Thymus (tissue), 14 donors: ENCODE measurements at places on chromosomes 1 and 21. TPM values are rescaled to one million over a fixed set of nuclear protein-coding genes. Genes with fewer than 3 reads are reported as not detected.

DNA sequence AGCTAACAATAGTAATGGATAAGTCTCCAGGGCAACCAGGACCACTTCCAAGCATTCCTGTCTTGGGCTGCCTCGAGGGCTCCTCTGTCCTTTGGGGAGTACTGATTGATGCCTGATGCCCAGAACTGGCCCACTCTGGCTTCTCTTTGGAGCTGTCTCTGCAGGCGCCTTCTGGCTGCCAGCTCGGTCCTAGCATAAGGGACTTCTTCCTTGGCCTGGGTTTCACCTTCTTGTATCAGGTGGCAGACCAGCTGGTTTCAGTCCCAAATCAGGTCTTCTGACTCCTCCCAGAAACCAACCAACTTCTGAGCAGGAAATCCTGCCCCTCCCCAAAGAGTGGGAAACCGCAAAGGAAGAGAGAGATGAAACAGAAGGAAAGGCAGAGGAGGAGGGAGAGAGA lies 10.6 kb downstream of the G0S2 start:
- H3K27ac ChIP-seq, result no peak overlapping the region
- peaks cover 14% of the 10 kb centered on the region for H3K27me3 ChIP-seq
- no peaks in the 10 kb centered on the region for H3K36me3 ChIP-seq
- peaks cover 5% of the 10 kb centered on the region for H3K4me1 ChIP-seq

Gene SLC5A9
- 0.05 TPM for total RNA-seq

- no peak overlapping the region for H3K4me3 ChIP-seq
- no peaks in the 10 kb centered on the region for H3K27me3 ChIP-seq
- H3K4me1 ChIP-seq, result peaks cover 55% of the 10 kb centered on the region
- H3K36me3 ChIP-seq, result no peaks in the 10 kb centered on the region
- H3K27ac ChIP-seq, result peak overlapping the region; percentile 92
Observed at GRCh38 chr1:212158912-212159796, 123.6 kb downstream of the DTL start.

Gene JAM2
- total RNA-seq, result 1.9 TPM

Gene LCE1A
- total RNA-seq, result not detected

- no peaks in the 10 kb centered on the region for H3K27me3 ChIP-seq
- H3K4me1 ChIP-seq, result no peaks in the 10 kb centered on the region
- H3K4me3 ChIP-seq, result no peak overlapping the region
- H3K36me3 ChIP-seq, result no peaks in the 10 kb centered on the region
Observed at GRCh38 chr21:28253338-28253737, 739.3 kb downstream of the LTN1 start.

Gene GPR3
- total RNA-seq, result 0.09 TPM

GRCh38 chr21:34362136-34362444 lies 1.7 kb upstream of the KCNE2 start:
- DNase-seq, result no peak
- H3K4me1 ChIP-seq, result peaks cover 4% of the 10 kb centered on the region
- no peak overlapping the region for H3K4me3 ChIP-seq
- H3K36me3 ChIP-seq, result no peaks in the 10 kb centered on the region
- peaks cover 2% of the 10 kb centered on the region for H3K27me3 ChIP-seq
- H3K27ac ChIP-seq, result no peak overlapping the region

Gene TAL1
- 1.5 TPM for total RNA-seq

GRCh38 chr1:11823366-11824137 lies 17.6 kb downstream of the CLCN6 start:
- no peak overlapping the region for H3K4me3 ChIP-seq
- DNase-seq, result no peak
- peaks cover 36% of the 10 kb centered on the region for H3K36me3 ChIP-seq
- no peaks in the 10 kb centered on the region for H3K4me1 ChIP-seq

- H3K27ac ChIP-seq, result no peak overlapping the region
- no peaks in the 10 kb centered on the region for H3K27me3 ChIP-seq
- no peaks in the 10 kb centered on the region for H3K4me1 ChIP-seq
- no peaks in the 10 kb centered on the region for H3K36me3 ChIP-seq
Observed at GRCh38 chr1:174352883-174353608, 94.7 kb upstream of the GPR52 start.

DNA sequence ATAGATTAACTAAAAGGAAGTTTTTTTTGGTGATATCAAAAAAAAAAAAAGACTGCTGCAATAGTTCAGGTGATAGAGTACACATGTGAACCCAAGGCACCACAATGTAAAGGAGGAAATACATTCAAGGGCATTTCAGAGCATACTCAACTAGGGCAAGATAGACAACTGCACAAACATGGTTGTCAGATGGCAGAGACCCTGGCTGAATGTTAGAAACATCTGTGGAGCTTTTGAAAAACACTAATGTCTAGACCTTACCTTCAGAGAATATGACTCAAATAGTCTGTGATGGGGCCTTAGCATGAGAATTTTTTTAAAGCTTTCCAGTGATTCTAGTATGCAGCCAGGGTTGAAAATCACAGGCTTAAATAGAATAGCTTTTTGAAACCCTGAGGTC lies 173.6 kb downstream of the VAV3 start:
- H3K27ac ChIP-seq, result no peak overlapping the region
- H3K36me3 ChIP-seq, result no peaks in the 10 kb centered on the region
- no peaks in the 10 kb centered on the region for H3K27me3 ChIP-seq
- H3K4me1 ChIP-seq, result peaks cover 44% of the 10 kb centered on the region
- DNase-seq, result no peak

Gene VPS26C
- total RNA-seq, result 36.2 TPM

Gene SYPL2
- 0.05 TPM for total RNA-seq

Gene DYNLT4
- 0.09 TPM for total RNA-seq

DNA sequence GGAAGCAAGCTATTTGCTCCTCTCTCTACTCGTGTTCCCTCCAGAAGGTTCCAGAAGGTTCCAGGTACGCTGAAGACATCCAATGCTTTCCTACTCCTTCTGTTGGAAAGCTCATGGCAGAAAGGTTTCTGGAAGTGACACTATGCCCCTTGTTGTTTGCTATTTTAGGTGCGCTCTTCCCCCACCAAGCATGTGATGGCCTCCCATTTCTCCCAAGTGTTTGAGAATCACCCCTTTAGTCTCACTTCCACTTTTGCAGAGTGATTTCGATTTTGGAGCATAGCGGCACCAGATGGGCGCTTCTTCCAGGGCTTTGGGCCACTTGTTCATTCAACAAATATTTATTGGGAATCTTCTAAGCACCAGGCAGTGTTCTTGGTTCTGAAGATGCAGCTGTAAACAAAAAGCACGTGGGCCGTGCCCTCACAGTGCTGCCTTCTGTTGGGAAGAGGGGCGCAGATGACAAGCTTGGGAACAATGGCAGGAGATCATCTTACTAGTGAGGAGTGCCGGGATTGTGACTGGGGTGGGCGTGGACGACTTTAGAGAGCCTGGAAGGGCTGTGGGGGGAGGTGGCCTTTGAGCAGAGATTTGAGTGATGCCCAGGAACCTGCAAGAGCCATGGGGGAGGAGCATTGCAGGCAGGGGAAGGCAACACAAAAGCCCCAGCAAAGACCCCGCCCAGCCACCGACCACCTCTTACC lies 43.0 kb upstream of the TARDBP start:
- no peak overlapping the region for H3K4me3 ChIP-seq
- H3K27ac ChIP-seq, result no peak overlapping the region
- no peak for DNase-seq
- peaks cover 8% of the 10 kb centered on the region for H3K27me3 ChIP-seq
- peaks cover 11% of the 10 kb centered on the region for H3K4me1 ChIP-seq

Gene AKR7A3
- 0.57 TPM for total RNA-seq

Gene TCEA3
- total RNA-seq, result 3.0 TPM

DNA sequence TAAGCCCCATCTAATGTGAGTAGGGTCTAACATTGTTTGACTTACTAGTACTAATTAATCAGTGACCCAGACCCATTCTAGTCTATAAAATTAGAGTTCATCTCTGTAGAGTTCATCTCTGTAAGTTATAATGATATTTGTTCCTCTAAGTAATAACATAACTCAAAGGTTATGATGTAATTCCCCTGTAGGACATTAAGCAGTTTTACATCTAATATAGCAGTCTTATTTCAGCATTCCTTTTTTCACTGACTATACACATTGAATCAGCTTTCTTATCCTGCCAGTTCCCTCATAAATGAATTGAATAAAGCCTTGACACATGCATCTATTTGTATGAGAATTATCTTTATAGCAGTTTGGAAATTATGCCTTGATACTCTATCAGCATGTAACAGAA lies 90.9 kb downstream of the SH3GLB1 start:
- H3K4me3 ChIP-seq, result no peak overlapping the region
- peaks cover 7% of the 10 kb centered on the region for H3K4me1 ChIP-seq
- no peak overlapping the region for H3K27ac ChIP-seq
- no peaks in the 10 kb centered on the region for H3K27me3 ChIP-seq
- no peak for DNase-seq

DNA sequence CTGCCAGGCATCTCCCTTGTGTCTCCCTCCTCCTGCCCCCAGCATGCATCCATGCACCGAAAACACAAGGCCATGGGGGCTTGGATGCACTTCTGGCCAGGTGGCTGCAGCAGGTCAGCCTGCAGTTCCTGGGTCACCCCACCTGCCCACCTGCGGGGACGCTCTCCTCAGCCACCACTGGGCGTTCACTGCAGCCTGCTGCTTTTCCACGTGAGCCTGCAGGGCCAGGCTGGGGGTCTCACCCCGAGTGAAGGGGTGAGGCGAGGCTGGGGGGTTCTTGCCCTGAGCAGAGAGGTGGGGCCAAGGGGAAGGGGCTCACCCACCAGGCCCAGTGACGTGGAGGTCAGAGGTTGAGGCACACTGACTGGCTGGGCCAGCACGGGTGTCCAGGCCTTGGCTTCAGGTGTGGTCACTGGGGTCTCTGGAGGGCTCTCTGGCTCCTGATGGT lies 64.6 kb downstream of the WNT9A start:
- no peaks in the 10 kb centered on the region for H3K36me3 ChIP-seq
- H3K27me3 ChIP-seq, result peaks cover 32% of the 10 kb centered on the region
- no peak for DNase-seq
- H3K4me1 ChIP-seq, result peaks cover 33% of the 10 kb centered on the region

- H3K27me3 ChIP-seq, result no peaks in the 10 kb centered on the region
- H3K36me3 ChIP-seq, result no peaks in the 10 kb centered on the region
- no peak overlapping the region for H3K4me3 ChIP-seq
- H3K27ac ChIP-seq, result no peak overlapping the region
Observed at GRCh38 chr1:191368891-191369654, 789.2 kb upstream of the RGS18 start.

Gene DESI2
- total RNA-seq, result 26.2 TPM

- peak; percentile 84 for DNase-seq
- no peaks in the 10 kb centered on the region for H3K27me3 ChIP-seq
- no peaks in the 10 kb centered on the region for H3K36me3 ChIP-seq
- H3K27ac ChIP-seq, result peak overlapping the region; percentile 96
Observed at GRCh38 chr1:15848929-15849774, 1.6 kb downstream of the SPEN start.

Gene AZIN2
- total RNA-seq, result 1.7 TPM

Gene MYBPHL
- 0.09 TPM for total RNA-seq

Gene RGS7
- 0.05 TPM for total RNA-seq

DNA sequence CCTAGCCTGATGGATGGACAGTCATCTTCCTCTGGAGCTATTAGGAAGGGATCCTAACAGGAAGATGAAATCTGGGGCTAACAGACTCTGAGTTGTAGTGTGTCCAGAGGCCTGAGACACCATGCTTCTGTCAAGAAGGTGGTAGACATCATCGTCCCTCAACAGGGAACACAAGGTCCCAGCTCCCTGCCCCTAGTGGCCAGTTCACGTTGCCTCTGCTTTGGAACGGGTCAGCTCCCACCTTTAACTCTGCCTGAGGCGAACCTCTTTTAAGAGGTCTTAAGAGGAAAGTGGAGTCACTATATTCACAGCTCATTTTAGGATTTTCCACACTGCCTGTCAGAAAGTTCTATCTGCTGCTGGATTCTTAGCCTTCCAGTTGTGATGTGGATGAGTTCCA lies 28.3 kb downstream of the LRRC71 start:
- H3K4me3 ChIP-seq, result no peak overlapping the region
- no peaks in the 10 kb centered on the region for H3K36me3 ChIP-seq
- H3K27ac ChIP-seq, result no peak overlapping the region
- no peaks in the 10 kb centered on the region for H3K27me3 ChIP-seq
- no peaks in the 10 kb centered on the region for H3K4me1 ChIP-seq

DNA sequence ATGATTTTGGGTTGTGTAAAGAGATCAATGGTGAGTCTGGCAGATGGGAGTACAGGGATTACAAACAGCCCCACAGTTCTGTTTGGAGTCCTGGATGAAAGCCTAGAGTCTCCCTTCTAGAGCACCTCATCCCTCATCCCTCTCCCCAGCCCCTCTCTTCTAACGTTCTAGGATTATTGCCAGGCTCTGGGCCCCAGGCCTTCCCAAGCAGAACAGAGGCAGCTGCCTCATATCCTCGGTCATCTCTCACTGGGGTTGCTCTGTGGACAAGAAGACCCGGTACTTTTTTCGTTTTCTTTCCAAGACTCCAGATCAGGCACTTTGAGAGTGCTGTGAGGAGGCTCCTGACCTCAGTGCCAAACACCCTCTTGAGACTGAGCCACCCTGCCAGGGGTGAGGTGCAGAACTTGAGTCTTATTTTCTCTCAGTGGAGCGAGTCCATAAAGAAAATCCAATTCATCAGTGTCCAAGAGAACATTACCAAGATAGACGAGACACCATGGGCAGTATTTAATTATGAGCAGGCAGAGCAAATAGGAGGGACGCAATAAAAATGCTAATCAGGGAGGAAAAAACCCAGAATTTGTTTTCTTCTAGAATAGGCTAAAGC lies 17.1 kb upstream of the KCND3 start:
- no peak overlapping the region for H3K27ac ChIP-seq
- H3K36me3 ChIP-seq, result no peaks in the 10 kb centered on the region
- no peak overlapping the region for H3K4me3 ChIP-seq
- no peaks in the 10 kb centered on the region for H3K4me1 ChIP-seq

DNA sequence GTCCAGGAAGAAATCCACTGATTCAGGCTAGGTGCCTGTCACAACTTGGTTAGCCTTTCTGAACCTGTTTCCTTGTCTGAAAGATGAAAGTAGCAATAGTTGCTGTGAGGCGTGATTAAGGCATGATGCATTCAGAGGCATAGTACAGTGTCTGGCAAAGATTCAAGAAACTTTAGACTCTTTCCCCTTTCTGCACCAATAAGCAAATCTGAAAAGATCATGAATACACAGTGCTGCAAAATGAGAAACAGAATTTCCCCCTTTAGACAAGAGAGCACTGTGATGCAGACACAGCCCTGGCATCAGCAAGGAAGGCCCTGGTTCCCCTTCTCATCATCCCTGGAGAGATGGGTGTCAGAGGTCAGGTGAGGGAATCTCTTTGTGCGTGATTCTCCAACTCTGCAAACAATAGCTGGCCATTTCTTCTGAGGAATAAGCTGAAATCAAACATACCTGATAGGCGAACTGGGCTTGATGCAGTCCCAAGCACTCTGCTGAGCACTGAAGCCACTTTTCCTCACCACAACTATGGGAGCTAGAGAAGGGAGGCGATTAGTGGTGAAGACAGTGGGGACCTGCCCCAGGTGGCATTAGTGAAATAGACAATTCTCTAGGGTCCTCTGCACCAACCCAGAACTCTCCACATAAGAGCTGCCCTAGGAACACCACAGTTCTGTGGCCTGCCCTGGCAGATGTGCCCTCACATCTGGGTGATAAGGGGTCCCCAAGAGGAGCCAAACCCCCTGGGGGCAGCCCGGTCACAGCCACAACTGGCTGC lies 41.7 kb downstream of the ITPKB start:
- H3K27ac ChIP-seq, result peak overlapping the region; percentile 19
- DNase-seq, result no peak
- H3K4me3 ChIP-seq, result no peak overlapping the region
- H3K4me1 ChIP-seq, result peaks cover 28% of the 10 kb centered on the region
- no peaks in the 10 kb centered on the region for H3K27me3 ChIP-seq
- H3K36me3 ChIP-seq, result peaks cover 48% of the 10 kb centered on the region

Gene OR2T2
- not detected for total RNA-seq

- peaks cover 31% of the 10 kb centered on the region for H3K4me1 ChIP-seq
- H3K27ac ChIP-seq, result peak overlapping the region; percentile 1
- H3K27me3 ChIP-seq, result no peaks in the 10 kb centered on the region
- DNase-seq, result no peak
Observed at GRCh38 chr1:46246548-46247435, 771 bp upstream of the RAD54L start.

Gene LAD1
- total RNA-seq, result 9.1 TPM

Gene KCNC4
- total RNA-seq, result 3.0 TPM

Gene CLDN14
- total RNA-seq, result 0.14 TPM
